ENCODE measurements at places on chromosomes 16 and 17.

DNA sequence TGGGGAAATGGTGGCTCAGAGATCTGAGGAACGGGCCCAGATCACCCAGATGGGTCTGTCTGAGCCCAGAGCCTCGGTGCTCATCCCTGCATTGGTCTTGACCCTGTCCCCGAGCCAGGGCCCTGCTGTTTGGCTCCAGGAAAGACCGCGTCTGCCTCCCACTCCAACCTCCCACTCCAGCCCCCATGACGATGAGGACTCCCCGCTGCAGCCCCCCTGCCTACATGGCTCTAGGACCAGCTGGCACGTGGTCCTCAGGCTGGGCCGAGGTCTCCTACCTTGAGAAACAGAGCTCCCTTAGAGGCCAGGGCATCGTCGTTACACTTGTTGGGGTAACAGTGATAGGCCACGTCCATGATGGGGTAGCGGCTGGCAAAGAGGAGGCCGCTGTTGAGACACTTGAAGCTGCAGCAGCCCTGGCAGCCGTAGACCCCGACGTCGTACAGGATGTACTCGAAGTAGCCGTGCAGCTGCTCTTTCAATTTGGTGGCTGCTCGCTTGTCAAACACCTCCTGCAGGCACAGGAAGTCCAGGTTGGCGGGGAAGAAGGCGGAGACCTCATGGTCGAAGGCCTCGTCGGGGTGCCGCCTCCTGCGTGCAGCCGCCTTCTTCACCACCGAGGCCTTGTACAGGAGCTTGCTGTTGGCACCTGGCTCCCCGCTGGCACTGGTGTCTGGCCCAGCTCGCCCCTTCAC is 59.9 kb downstream of the PRMT7 start:
- no peaks in the 10 kb centered on the region for H3K36me3 ChIP-seq
- no peak overlapping the region for H3K4me3 ChIP-seq
- peak; percentile 32 for DNase-seq
- H3K27me3 ChIP-seq, result peaks cover 29% of the 10 kb centered on the region

DNA sequence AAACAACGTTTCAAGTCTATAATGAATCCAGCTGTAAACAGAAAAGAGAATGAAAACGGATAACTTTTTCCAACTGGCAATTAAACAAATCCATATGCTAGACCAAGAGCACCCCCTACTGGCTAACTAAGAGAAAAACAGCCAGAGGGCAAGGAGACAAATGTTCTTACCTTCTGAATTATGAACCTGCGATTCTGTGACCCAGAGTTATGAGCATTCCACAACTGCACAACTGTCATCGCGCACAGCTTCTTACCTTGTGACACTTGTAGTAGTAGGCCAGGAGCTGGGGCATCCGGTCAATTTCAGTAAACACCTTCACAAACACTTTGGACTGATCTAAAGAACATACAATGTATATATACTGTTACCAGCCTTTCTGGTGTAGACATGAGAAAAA is 18.6 kb downstream of the COG7 start:
- DNase-seq, result no peak
- H3K27me3 ChIP-seq, result no peaks in the 10 kb centered on the region
- H3K4me1 ChIP-seq, result no peaks in the 10 kb centered on the region

DNA sequence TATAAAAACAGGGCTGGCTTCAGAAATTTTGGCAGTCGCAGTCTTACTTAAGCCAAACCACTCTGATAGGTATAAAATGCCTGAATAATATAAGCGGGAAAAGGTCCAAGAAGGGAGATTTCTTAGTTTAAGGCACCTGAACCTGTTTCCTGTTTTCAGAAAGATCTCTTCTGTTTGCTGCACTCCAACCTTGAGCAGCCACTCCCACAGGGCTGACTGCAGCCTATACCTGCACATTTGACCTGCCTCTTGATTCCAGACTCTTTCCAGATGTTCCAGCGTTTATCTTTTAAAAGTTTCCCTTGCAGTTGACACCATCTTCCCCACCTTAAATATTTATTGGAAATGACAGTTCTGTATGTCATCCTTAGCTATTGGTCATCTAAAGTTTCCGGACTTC is 132.2 kb downstream of the SKAP1 start:
- peak overlapping the region; percentile 21 for H3K27ac ChIP-seq
- H3K4me3 ChIP-seq, result no peak overlapping the region
- peaks cover 66% of the 10 kb centered on the region for H3K4me1 ChIP-seq
- DNase-seq, result no peak

- peaks cover 47% of the 10 kb centered on the region for H3K4me1 ChIP-seq
- H3K36me3 ChIP-seq, result peaks cover 66% of the 10 kb centered on the region
- no peak overlapping the region for H3K4me3 ChIP-seq
- DNase-seq, result no peak
- no peaks in the 10 kb centered on the region for H3K27me3 ChIP-seq
Measured at GRCh38 chr17:4174556-4174955, 31.6 kb downstream of the CYB5D2 start.

DNA sequence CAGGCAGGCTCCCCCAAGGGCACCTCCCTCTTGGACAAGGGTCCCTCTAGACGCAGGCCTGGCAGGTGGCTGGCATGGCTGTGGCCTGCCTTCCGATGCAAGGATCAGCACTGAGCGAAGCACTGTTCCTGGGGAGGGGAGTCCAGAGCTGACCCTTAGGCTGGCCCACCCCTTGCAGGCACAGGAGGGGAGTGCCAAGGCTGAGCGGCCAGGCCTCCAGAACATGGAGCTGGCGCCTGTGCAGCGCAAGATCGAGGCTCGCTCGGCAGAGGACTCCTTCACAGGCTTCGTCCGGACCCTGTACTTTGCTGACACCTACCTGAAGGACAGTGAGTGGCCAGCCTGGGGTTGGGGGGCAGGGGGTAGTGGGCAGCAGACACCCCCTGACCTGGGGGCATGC is 16.8 kb upstream of the MYO15B start:
- no peak for DNase-seq
- H3K4me3 ChIP-seq, result no peak overlapping the region
- H3K36me3 ChIP-seq, result no peaks in the 10 kb centered on the region
- H3K4me1 ChIP-seq, result no peaks in the 10 kb centered on the region

- H3K36me3 ChIP-seq, result no peaks in the 10 kb centered on the region
- H3K4me1 ChIP-seq, result peaks cover 4% of the 10 kb centered on the region
- H3K27ac ChIP-seq, result no peak overlapping the region
Measured at GRCh38 chr16:26561303-26561702, 505.4 kb upstream of the C16orf82 start.

Data from activated naive CD8-positive, alpha-beta T cell treated with anti-CD3 and anti-CD28 coated beads, Interleukin-2, amount 50 U/mL, for 24 hours (primary cell).